Astrocyte of the cerebellum (primary cell): ENCODE measurements at places on chromosomes 6 and 20.

DNA sequence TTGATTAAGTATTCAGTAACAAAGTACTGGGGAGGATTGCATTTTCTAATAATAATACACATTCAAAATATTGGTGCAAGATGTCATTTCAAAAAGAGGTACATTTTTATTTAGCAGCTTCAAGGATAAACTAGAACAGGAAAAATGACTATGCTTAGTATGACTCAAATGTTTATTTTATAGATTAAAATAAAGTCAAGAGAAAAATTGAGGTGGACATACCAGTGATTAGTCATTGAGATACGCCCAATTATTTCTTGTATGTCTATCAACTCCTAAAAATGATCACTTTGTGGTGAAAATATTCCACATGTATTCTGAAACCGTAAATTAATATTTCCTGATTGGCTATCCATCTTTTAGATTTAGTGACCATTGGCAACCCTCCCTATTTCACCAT is 96.7 kb downstream of the PHF3 start:
- DNase-seq, result no peak

GRCh38 chr6:40901322-40902055 is 137.5 kb downstream of the UNC5CL start:
- no peak for DNase-seq

- no peak for DNase-seq
Observed at GRCh38 chr6:26094036-26094435, 6.8 kb downstream of the HFE start.

GRCh38 chr6:143264986-143265764 is 185.3 kb downstream of the ADAT2 start:
- DNase-seq, result no peak
